ENCODE measurements at places on chromosomes 4 and X.

GRCh38 chr4:134537701-134538100, 336.1 kb upstream of the PABPC4L start:
- DNase-seq = no peak

- no peak for DNase-seq
Measured at GRCh38 chr4:27819246-27819645, 958.6 kb downstream of the STIM2 start.

DNA sequence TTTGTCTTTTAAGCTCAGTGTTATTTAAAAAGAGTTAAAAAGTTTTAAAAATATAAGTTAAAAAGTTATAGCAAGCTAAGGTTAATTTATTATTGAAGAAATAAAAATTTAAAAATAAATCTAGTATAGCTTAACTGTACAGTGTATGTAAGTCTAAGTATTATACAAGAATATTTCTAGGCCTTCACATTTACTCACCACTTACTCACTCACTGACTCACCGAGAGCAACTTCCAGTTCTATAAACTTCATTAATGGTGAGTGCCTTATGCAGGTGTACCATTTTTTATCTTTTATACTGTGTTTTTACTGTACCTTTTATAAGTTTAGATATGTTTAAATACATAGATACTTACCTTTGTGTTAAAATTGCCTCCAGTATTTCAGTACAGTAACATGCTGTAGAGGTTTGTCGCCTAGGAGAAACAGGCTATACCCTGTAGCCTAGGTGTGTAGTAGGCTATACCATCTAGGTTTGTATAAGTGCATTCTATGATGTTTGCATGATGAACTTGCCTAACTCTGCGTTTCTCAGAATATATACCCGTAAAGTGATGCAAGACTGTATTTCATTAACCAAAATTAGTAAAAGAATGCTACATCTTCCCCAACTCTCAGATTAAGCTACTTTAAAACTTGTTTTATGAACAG, 202.9 kb downstream of the CFAP299 start:
- no peak for DNase-seq

GRCh38 chrX:53128097-53128749, 34.3 kb downstream of the KANTR start:
- DNase-seq = no peak

- no peak for DNase-seq
Measured at GRCh38 chrX:52577464-52578173, 60.8 kb upstream of the XAGE1B start.

GRCh38 chr4:66266035-66266434, 595.7 kb upstream of the EPHA5 start:
- DNase-seq = no peak

- no peak for DNase-seq
Measured at GRCh38 chr4:186749611-186750281, 26.1 kb upstream of the FAT1 start.

DNA sequence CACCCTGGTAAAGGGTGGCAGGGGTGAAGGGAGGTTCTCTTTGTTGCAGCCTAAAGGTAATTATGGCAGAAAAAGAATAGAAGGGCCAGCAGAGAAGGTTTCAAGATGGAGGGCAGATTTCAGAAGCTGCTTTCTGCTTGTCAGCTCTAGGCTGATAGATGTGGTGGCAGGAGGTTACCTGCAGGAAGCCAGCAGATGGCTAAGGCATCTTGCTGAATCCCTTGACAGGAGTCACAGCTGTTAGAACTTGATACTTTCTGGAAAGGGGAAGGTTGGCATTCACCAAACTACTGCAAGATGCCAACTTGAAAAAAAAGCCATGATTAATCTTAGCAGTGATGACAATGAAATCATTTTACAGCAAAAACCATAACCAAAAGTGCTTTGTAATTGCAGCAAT, 69.5 kb upstream of the CBLL2 start:
- no peak for DNase-seq

GRCh38 chr4:52949336-52949735, 87.2 kb downstream of the RASL11B start:
- DNase-seq = no peak

GRCh38 chr4:1983846-1984405, 24.8 kb downstream of the NELFA start:
- no peak for DNase-seq

GRCh38 chrX:71301195-71301924, at the start of gene ITGB1BP2:
Gene ITGB1BP2, plus strand, starts transcription at chrX:71301750. Its CDS starts 57 bp downstream, at chrX:71301807.
- no peak for DNase-seq

DNA sequence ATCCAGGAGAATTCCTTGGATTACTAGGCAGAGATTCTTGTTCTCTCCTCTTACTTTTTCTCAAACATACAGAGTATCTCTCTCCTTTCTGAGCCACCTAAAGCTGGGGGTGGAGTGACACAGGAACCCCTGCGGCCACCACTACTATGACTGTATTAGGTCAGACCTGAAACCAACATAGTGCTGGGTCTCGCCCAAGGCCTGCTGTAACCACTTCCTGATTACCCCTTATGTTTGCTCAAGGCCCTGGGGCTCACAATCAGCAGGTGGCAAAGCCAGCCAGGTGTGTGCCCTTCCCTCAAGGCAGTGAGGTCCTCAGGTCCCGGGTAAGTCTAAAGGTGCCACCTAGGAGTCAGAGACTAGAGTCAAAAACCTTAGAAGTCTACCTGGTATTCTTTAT, 166.4 kb downstream of the PARM1 start:
- DNase-seq = no peak

DNA sequence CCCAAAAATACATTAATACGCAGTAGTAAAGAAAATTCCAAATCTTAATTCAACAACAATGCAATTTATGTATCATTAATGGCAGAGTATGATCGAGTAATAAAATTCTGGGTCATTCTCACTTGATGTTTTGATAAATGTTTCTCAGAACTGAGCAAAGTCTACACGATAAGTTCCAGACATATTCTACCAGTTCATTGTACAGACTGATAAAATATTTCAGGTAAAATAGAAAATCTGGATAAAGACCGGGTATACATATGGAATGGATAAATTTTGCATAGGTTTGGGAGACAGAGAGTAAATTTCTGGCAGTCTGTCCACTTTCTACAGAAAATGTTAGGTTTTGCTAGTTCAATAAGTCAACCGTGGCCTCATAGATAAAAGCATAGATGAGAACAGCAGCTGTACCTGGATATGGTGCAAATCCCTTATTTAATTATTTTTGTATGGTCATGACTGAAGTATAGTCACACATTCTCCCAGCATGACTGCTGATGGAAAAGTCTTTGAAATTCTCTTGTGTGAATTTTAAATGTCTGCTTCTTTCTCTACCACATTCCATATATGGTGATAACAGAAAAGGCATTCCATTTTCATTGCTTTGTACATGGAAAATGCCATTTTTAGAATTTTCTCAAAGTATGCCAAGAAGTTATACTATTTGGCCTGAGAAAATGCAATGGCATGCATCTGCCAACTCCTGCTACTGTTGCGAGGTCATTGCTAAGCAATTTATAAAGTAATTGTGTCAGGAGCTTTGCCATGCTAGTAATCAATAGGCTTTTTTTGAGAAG, 301.9 kb upstream of the ARSJ start:
- no peak for DNase-seq

DNA sequence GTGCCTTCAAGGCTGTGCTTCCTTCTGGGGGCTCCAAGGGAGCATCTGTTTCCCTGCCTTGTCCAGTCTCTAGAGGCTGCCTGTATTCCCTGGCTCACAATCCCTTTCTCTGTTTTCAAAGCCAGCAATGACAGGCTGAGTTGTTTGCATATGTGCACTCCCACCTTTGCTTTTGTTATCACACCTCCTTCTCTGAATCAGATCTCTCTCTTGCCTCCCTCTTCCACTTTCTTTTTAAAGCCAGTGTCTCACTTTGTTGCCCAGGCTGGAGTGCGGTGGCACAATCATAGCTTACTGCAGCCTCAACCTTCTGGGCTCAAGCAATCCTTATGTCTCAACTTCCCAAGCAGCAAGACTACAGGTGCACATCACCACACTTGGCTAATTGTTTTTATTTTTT, 37.1 kb upstream of the LEF1 start:
- DNase-seq = no peak

- DNase-seq = no peak
Measured at GRCh38 chr4:177740563-177740962, 298.3 kb upstream of the AGA start.

DNA sequence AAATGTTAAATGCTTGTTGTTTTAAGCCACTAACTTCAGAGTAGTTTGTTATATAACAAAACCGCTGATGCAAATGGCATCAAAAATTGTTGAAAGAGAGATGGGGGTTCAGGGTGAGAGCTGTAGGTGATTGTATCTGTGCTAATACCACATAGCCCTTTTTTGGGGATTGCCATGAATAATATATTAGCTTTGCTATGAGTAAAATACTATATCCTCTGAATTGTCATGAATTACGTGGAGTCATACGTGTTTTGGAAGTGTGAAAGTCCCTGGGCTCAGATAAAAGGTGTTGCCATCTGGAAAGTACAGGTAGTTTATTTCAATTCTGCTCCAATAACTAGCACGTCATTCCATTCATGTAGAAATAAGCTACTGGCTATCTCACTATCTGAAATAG, 30.6 kb downstream of the DYNLT3 start:
- no peak for DNase-seq

DNA sequence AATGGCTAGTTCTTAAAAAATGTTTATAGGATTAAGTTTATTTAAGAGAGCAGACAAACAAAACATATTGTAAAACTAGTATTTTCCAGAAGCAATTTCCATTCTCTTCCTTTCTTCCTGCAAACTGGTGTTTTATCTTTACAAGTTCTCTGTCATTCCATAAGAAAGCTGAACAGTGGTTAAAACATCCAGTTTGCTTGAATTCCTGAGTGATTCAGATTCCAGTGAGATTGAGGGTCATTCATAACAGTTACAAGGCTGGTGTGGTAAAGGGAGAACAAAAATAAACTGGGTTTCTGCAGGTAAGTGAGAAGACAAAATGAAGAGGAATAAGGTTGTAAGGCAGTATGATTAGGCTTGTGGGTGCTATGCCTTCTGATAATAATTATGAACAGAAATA, 544.8 kb upstream of the DIPK2B start:
- DNase-seq = no peak

DNA sequence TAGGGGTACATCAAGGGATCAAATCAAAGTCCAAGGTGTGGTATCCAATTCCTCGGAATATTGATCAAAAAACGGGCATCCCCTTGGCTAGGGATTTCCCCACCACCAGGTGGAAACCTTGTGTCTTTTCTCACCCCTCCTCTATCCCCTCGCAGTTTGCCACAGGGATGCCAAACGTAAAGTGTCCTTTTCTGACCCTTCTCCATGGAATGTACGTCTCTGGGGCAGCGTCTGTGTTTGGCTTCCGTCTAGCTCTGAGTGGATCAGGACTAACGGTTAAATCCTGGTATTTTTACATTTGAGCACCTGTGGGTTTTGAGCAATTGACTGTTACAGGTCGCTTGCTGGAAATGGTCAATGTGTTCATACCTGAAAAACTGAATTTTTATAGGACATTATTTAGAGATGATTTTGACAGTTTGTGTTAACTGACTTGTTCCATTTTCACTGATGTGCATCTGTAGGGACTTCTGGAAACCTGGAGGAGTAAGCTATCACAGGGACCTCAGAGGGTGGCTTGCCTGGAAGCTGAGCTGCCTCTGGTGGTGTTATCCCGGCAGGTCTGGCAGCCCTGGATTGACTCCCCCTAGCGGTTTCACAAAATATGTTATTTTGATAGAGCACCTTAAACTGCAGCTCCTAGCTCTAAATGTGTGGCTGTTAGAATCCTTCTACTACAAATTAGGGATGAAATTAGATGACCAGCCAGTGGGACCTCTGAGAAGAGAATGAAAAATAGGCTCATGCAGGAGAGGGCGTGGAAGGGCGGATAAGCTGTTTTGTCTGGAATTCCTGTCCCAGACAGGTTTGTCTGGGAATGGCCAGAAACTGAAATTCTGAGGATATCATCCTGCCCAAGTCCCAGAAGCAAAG, 8.8 kb upstream of the MGST2 start:
- peak; percentile 64 for DNase-seq

GRCh38 chr4:79472693-79473438, 64.8 kb upstream of the GK2 start:
- no peak for DNase-seq

DNA sequence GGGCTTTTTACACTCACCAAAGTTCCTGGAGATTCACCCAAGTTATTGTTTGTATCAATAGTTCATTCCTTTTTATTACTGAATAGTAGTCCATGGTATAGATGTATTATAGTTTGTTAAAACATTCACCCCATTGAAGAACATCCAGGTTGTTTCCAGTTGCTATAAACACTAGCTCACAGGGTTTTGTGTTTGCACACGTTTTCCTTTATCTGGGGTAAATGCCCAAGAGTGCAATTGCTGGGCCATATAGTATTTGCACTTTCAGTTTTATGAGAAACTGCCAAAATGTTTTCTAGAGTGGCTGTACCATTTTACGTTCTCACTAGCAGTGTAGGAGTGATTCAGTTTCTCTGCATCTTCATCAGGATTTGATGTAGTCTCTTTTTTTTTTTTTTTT, 57.1 kb downstream of the CBLL2 start:
- no peak for DNase-seq

- DNase-seq = no peak
Measured at GRCh38 chr4:63921561-63921960, 487.7 kb downstream of the TECRL start.

DNA sequence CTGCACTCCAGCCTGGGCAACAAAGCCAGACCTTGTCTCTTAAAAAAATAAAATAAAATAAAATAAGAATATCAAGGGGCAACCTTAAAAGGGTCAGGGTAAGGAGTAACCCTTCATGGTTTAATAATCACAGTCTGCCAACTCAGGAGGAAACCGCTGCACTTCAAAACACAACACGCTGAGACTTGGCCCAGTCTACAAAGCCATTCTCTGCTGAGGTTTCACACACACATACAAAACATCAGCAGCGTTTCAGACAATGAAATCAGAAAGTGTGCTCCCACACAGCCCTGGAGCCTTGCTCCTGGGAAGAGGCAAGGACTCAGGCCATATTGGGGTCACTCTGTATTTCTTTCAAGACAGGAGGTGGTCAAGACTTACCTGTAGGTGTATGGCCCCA, 18.3 kb downstream of the SCARB2 start:
- DNase-seq = no peak

Data from activated CD8-positive, alpha-beta T cell treated with anti-CD3 and anti-CD28 coated beads, Interleukin-2, amount 10 ng/mL, durations not matched to agents 7 days and 5 days (primary cell).